ENCODE measurements at places on chromosomes 7 and 10.
A peak's percentile ranks its signal among the peaks of the same experiment; 100 is the strongest.

- DNase-seq: no peak
These were observed 52.6 kb downstream of the SYPL1 start for GRCh38 chr7:106059556-106059955.

DNA sequence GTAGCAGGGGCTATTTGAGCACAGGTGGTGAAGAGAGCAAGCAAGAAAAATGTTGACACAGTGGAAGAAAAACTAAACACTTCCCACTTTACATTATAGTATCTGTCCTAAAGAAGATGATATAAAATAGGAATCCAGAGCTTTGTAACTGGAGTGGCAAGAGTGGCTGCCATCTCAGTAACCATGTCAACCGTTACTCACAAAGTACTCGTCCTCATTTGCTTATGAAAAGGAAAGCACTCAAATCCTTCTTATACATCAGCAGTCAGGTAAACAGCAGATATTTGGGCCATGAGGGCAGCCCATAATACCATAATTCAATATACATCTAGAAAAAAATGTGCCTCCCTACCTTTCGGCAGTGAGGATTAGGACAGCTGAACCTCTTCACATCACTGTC lies 70.1 kb downstream of the RNF216 start:
- DNase-seq: no peak

- DNase-seq: no peak
These were observed 50.5 kb upstream of the DLG5 start for GRCh38 chr10:77977016-77977415.

- no peak for DNase-seq
These were observed 526.5 kb downstream of the PARD3 start for GRCh38 chr10:34288634-34289033.

DNA sequence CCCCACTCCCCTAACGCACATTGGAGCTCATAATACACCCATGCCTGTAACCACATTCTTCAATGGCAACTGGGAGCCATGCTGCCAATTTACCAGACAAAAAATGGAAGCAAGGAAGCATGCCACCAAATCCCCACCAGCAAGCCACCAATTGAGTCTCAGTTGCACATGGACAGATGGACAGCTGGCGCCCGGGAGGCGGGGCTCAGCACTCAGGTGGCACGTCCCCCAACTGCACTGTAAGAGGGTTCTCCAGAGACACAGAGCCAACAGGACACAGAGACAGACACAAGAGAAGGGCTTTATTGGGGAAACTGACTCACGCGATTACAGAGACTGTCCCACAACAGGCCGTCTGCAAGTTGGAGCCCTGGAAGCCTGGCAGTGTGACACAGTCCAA lies 2.5 kb downstream of the MAD1L1 start:
- no peak for DNase-seq

DNA sequence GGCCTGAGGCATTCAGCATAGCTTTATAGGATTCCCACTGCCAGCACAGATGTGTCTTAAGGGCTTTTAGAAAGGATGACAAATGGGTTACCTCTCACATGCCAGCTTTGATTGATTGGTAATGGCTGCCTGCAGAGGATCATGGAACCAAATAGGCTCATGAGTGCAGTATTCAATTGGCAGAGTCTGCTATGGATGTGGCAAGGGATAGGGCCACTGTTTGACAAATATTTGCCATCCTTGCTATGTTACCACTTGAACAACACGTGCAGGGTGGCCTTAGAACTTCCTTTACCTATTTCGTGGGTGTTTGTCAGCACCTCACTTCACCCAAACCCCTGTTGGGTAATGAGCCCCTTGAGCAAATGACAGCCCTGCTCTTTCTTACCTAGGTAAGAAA lies 139.2 kb downstream of the C10orf105 start:
- no peak for DNase-seq

DNA sequence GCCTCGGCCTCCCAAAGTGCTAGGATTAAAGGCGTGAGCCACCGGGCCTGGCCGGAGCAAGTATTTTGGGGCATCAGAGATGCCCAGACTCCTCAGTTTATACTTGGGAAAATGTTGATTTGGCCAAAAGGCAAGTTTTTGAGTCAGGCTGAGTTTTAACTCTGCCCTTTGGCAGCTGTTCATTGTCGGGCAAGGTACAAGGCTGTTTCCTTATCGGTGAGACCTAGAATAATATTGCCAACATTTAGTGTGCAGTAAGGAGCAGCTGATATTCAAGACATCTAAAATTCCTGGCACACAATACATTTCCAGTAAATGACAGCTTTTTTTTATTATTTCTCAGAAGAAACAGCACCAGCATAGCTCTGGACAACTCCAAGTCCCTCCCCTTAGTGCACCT lies 147.6 kb upstream of the C7orf33 start:
- DNase-seq: no peak

DNA sequence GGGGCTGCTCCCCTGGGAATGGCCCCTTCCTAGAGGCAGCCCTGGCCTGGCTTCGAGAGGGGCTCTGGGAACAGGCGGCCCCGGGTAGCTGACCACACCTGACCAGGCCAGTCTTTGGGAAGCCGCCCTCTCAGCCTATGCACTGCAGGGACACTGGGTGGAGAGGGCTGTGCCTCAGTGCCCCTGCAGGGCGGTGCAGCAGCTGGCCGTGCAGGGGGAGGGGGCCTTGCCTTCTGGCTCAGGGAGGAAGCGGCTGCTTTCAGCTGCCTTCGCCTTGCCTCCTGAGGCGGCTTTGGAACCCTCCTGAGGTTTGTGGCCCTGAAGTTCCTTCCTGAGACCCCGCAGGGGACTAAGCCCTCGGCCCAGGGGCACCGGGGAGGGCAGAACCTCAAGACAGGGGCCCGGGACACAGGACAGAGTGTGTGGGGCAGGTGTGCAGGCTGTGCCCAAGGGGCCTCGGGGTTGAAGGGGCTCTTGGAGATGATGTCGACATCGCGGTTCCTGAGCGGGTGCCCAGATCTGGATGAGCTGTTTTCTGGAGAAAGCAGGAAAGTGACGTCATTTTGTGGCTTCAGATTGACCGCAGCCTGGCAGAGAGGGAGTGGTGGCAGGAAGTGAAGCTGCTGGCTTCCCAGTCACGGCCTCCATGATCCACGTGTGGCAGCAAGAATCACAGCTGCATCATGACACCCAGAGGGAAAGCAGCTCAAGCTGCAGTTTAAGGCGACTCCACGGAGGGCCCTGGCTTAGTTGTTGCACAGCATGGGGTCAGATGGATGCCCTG lies 17.7 kb downstream of the ADAM8 start:
- peak; percentile 90 for DNase-seq

- no peak for DNase-seq
These were observed 43.5 kb upstream of the PFKP start for GRCh38 chr10:3023892-3024291.

GRCh38 chr7:102883098-102883860 lies 29.5 kb upstream of the LRRC17 start:
- no peak for DNase-seq

DNA sequence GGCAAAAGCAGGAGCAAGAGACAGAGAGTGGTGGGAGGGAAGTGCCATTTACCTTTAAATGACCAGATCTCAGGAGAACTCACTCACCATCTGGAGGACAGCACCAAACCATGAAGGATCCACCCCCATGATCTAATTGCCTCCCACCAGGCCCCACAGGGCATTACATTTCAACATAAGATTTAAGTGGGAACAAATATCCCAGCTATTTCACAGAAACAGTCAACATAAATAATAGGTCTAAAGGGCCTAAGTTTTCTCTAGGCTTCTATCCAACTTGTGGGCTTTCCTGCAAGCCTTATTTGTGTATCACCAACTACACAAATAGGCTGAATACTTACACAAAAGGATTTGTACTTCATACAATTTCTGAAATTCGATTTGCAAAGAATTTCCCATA lies 196.8 kb upstream of the POT1 start:
- DNase-seq: no peak

DNA sequence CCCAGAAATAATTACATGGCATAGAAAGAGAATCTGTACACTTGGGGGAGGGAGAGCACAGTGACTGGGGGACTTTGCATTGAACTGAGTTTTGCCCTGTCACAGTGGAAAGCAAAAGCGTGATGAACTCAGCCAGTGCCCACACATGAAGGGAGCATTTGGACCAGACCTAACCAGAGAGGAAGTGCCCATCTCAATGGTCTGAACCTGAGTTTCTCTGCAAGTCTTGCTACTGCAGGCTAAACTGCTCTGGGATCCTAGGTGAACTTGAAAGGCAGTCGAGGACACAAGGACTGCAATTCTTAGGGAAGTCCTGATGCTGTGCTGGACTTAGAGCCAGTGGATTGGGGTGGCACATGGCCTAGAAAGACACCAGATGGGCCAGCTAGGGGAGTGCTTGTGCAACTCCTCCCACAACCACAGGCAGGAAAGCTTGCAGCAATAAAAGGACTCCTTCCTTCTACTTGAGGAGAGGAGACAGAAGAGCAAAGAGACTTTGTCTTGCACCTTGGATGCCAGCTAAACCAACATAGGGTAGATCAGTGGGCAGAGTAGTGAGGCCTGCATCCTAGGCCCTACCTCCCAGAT lies 259.0 kb downstream of the GRM8 start:
- DNase-seq: no peak

- no peak for DNase-seq
These were observed 71.3 kb downstream of the TACC2 start for GRCh38 chr10:122060250-122060649.

GRCh38 chr7:156177422-156178055 lies 365.3 kb upstream of the SHH start:
- no peak for DNase-seq

GRCh38 chr10:130986846-130987245 lies 324.7 kb downstream of the TCERG1L start:
- no peak for DNase-seq

DNA sequence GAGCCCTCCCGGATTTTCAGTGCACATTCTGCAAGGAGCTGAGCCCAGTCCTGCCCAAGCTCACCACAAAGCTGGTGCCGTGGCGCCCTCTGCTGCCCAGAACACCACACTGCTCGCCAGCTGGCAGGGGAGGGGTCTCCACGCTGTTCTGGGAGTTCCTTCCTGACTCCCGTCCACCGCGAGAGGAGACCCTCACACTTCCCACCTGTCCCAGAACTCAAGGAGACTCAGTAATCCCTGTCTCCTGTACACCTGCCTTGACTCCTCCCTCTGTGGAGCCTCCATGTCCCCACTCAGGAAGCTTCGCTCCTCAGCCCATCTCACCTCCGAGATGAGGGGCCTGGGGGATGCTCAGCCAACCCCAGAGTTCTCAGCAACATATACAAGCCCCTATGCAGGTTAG lies 11.3 kb downstream of the C10orf105 start:
- DNase-seq: peak; percentile 77

DNA sequence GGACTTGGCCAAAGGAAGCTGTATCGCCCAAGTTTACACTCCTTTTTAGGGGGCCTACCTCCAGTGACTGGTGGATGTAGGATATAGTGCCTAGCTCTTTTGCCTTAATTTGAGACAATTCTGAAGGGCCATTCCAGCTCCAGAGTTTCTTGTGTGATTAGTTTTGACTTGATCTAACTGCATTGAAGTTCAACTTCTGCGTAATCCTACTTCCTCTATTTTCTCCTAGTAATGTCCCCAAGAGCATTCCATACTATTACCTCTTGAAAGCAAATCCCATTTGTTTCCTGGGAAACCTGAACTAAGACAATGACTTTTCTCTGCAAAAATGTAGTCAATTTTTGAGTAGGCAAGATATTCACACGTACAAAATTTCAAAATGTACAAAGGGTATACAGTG lies 4.7 kb upstream of the H2AZ2 start:
- no peak for DNase-seq

DNA sequence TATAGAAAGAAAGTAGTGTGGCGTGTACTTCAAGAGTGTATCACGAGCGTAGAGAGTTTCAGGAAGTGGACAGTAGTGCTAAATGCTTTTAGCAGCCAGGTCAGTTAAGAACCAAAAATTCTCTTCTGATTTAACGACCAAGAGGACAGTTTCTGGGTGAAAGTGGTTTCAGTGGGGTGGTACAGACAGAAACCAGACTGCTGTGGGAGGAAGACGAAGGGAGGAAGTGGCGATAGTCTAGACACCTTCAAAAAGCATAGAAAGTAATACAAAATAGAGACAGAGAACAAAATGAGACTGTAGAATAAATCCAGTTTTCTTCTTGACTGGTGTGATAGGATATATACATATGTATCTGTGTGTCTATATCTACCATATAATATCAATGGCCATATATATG lies 93.5 kb downstream of the MBL2 start:
- no peak for DNase-seq

DNA sequence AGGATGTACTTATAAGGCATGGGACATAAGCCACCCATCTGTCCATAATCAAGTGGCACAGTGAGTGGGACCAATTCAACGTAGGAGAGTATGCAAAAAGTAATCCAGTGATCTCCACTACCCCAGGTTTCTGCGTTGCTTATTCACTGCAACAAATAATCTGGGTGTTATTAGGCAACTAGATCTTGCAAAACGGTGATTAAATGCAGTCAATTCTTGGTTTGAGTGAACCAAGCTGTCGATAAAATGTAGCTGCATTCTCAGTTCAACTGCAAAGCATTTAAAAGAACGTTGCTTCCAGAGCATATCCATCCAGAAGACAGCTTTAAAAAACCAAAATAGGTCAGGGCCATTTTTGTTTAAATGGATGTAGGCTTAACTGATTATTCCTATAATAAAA lies 5.0 kb downstream of the LSMEM1 start:
- DNase-seq: no peak

DNA sequence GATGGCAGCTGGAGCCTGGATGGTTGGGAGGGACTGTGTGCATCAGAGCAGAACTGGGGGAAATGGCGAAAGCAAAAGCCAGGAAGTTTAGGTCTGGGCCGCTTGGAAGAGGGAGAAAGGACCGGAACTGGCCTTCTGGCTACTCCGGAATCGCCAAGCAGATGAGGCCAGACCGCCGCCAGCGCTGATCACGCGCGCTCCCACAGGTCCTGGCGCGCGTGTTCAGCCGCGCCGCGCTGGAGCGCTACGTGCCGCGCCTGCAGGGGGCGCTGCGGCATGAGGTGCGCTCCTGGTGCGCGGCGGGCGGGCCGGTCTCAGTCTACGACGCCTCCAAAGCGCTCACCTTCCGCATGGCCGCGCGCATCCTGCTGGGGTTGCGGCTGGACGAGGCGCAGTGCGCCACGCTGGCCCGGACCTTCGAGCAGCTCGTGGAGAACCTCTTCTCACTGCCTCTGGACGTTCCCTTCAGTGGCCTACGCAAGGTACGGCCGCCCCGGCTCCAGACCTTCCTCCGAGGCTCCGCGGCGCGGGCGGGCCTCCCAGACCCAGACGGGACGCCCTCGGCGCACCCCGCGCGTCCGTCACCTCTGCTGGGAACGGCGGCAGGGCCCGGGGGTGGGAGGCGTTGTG lies 2.0 kb downstream of the CYP26C1 start:
- peak; percentile 70 for DNase-seq

GRCh38 chr7:120996333-120996987 lies 7.9 kb downstream of the CPED1 start:
- DNase-seq: no peak

GRCh38 chr7:80249619-80250295 lies 115.1 kb downstream of the GNAI1 start:
- DNase-seq: no peak

Measured in stimulated activated CD4-positive, alpha-beta T cell treated with anti-CD3 and anti-CD28 coated beads, Interleukin-2, amount 100 ng/mL, for 24 hours (primary cell).